ENCODE measurements at places on chromosomes 3 and 15. TPM values are rescaled to one million over a fixed set of nuclear protein-coding genes. Genes with fewer than 3 reads are reported as not detected.

The PRSS50 gene
- not detected for total RNA-seq

The GLT8D1 gene
- total RNA-seq = 105 TPM

The PLXNB1 gene
- total RNA-seq = 44.0 TPM

The SUSD5 gene
- total RNA-seq = 5.0 TPM

The SLC24A5 gene
- total RNA-seq = not detected

The FHIT gene
- 0.38 TPM for total RNA-seq

The FOXB1 gene
- not detected for total RNA-seq

The ANKRD63 gene
- not detected for total RNA-seq

The CACNA1D gene
- 0.47 TPM for total RNA-seq

The CHP1 gene
- 59.9 TPM for total RNA-seq

The COPG1 gene
- 490 TPM for total RNA-seq

The CPB1 gene
- not detected for total RNA-seq

The PCLAF gene
- 11.4 TPM for total RNA-seq

The ZNF148 gene
- 46.6 TPM for total RNA-seq

The FBN1 gene
- 1,470 TPM for total RNA-seq

Data from smooth muscle cell of the coronary artery (primary cell).